Left lung (tissue), 14 donors: ENCODE measurements at places on chromosomes 2 and 18. TPM values are rescaled to one million over a fixed set of nuclear protein-coding genes. Genes with fewer than 3 reads are reported as not detected.

- no peak for DNase-seq
Measured at GRCh38 chr2:155301221-155301620, 602.7 kb downstream of the KCNJ3 start.

GRCh38 chr18:71902482-71902881 lies 641.7 kb downstream of the CBLN2 start:
- DNase-seq = no peak

GRCh38 chr2:22694856-22695255 lies 690.1 kb upstream of the KLHL29 start:
- no peak for DNase-seq

GRCh38 chr18:47881042-47881441 lies 49.4 kb downstream of the SMAD2 start:
- DNase-seq = no peak

Gene EMILIN2
- total RNA-seq = 28.2 TPM

DNA sequence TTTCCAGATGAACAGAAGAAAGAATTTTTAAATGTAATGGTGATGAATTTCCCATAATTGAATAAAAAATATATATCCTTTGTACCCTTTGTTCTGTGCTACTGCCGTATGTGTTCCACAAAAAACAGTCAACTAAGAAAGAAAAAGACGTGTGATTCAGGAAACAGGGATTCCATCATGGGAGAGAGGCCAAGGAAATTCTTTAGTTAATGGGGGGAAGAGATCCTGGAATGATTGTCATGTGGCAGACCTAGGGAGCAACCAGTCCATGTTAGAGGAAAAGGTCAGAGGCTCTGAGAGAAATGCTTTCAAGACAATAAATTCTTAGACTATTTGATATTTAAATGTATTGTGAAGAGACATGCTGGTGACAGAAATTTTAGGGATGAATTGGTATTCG lies 76.6 kb downstream of the CPO start:
- DNase-seq = no peak

GRCh38 chr18:54129448-54130067 lies 94.9 kb downstream of the MBD2 start:
- DNase-seq = no peak

Gene ELAC1
- 5.2 TPM for total RNA-seq

- DNase-seq = no peak
Measured at GRCh38 chr2:23525137-23525765, 140.3 kb downstream of the KLHL29 start.

Gene POTEJ
- not detected for total RNA-seq

DNA sequence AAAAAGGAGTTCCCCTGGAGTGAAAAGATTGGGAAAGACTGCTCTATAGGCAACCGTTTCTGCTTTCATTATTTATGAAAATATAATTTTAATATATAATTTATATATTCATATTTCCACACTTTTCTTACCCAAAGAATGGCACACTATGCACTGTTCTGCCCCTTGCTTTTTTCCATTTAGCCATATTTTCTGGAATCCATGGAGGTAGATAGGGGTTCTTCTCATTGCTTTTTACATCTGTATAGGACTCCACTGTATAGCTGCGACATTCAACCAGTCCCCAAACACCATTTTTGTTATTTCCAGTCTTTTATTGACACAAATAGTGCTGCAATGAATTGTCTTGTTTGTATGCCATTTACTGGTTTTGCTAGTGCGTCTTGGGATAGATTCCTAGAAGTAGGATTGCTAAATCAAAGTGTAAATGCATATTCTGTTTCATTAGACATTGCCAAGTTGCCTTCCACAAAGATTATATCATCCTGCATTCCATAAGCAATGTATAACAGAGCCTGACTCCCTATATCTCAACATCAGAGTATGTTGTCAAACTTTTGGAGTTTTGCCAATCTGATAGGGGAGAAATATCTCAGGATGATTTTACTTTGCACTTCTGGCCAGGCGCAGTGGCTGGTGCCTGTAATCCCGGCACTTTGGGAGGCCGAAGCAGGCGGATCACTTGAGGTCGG lies 26.6 kb upstream of the TCF7L1 start:
- DNase-seq = no peak

GRCh38 chr2:222904557-222905258 lies 43.9 kb downstream of the ACSL3 start:
- DNase-seq = no peak

GRCh38 chr2:111884592-111884964 lies 585 bp upstream of the ANAPC1 start:
- DNase-seq = no peak

DNA sequence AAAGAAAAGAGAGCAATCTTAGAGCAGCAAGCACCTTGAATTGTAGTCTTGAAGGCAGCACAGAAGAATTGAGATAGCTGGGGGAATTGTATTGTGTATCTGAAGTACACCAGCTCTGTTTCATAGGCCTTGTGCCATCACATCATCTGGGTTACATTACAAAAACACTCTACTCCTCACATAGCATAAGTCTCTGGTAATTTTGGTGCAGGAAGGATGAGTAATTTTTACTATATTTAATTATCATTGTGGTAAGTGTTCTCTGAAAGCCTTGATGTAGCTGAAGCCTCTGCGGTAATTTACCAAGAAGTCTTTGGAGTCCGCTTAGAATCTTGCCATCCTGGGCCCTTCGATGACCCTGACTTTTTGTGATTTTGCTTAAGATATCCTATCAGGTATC lies 291.1 kb downstream of the ARHGAP15 start:
- DNase-seq = no peak

DNA sequence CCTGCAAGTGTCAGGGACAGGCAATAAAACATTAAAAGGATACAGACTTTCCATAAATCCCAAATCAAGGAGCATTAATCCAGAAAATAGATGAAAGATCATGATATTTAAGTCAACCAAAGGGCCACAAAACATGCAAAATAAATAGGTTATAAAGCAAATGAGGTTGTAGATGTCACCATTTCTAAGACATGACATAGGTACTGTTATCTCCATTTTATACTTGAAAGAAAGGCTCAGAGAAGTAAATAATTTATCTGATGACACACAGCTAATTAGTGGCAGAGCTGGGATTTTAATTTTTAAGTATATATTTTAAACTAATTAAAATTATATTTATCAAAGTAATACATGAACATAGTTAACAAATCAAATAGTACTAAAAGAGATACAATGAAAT lies 301.8 kb downstream of the AGPS start:
- no peak for DNase-seq

DNA sequence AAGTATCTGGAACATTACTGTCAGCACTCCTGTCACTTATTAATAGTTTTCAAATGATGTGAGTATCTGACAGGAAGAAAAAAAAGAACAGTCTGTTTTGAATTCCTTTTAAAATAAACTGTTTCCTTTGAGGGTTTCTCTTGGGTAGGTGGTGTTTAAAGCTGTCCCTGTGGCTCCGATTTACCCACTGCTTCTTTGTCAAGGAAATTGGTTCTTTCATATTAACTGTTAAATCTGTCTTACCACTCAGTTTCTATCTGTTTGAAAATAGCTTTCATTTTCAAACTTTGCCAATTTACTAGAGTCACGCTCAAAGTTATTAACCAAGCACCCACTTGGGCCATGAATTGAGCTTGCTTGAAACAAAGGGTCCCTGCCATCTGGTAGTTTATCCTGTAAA lies 614.6 kb upstream of the NXPH2 start:
- DNase-seq = no peak

Gene TUBA4B
- not detected for total RNA-seq

DNA sequence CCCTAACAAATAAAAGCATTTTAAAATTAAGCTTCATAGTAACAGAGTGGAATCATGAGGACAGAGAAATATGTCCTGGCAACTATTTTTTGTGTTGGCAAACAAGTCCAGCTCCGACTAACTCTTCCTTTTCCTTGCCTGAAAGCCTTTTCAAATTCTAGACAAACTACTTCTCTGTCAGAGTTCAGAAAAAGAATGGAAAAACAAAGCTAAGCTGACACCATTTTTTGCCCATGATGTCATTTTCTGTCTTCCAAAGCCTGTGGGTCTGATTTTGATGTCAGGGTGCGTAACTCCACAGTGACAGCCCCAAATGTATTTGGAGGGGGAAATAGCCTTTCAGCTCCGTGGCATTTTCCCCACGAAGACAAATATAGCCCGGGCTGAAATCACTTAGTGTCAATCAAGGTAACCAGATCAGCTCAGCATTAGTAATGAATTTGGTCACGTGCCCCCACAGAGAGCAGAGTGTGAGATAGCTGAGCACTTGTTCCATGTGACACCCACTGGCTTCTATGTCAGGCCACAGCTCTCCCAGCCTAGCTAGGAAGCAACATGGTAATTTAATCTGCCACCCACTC lies 233.0 kb upstream of the SIX2 start:
- no peak for DNase-seq

DNA sequence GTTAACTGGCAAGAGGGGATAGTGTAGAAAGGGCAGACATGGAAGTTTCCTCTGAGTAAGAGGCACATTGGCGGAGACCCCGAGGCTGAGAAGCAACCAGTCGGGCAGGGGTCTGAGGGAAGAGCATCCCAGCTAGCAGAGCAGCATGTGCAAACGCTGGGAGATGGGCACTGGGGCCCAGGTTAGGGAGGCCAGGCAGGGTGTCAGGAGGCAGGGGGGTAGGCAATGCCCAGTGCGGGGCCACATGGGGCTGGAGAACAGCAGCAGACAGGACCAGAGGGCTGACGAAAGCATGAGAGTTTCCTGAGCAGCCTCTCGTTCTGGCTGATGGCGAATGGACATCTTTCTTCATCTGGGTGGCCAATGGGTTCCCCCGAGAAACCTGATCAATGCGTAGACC lies 88.2 kb downstream of the INPP5D start:
- DNase-seq = no peak

DNA sequence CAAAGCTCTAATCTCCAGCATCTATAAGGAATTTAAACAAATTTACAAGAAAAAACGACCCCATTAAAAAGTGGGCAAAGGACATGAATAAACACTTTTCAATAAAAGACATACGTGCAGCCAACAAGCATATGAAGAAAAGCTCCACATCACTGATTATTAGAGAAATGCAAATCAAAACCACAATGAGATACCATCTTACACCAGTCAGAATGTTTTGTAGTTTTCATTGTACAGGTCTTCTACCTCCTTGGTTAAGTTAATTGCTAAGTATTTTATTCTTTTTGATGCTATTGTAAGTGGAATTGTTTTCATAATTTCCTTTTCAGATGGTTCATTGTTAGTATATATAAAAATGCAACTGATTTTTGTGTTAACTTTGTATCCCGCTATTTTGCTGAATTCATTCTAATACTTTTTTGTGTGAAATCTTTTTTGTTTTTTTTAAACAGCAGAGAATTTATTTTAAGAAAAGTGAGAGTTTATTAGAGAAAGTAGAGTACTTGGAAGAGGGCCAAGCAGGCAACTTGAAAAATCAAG lies 40.7 kb downstream of the SLC39A10 start:
- DNase-seq = no peak

Gene IL36G
- total RNA-seq = not detected

DNA sequence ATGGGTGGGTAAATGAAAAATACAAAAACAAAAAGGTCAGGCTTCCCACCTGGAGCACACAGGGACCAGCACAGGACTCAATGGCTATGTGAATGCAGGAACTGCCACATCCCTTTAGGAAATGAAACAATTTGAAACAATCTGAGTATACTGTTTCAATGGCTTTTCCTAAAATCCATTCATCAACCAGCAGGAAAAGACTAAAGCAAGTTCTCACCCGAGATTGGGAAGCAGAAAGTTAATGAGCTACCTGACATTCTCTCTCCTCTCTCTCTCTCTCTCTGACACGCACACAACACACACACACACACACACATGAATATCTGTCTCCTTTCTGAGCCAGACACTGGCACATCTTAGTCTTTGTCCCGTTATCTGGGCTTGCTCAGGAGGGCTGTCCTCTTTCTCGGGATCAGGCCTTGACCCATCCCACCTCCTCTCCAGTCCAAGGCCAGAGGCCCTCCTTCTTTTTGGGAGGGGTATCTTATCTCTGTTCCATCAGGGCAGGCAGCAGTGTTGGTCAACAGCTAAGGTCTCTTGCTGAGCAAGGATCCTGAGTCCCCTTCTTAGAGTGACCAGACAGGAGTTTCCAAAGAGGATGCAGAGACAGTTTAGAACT lies 11.6 kb upstream of the LRRFIP1 start:
- no peak for DNase-seq

DNA sequence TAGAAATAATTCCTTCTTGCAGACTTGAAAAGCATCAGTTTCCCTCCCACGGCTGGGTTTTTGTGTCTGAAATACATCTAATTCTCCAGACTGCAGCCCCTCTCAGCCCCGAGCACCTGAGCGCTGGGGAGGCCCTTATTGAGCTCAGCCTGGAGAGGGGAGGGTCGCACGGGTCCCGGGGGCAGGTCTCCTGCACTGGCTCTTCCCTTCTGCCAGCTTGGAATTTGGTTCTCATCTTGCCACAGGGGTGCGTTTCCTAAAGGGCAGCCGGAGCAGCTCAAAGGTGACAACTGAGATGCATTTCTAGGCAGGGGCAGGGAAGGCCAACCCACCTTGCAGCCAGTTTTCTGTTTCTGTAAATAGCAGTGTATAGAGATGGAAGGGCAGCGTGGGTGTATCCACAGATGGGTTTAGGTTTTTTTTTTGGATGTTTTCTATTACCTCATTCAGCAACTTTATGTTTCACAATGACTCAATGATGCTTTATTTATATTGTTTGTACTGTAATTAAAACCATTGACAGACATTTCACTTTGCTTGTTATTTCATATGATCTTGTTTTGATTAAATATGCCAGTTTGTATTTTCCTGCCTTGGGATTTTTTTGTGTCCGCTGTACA lies 37.0 kb downstream of the GBX2 start:
- no peak for DNase-seq

GRCh38 chr18:3722649-3723433 lies 272.9 kb downstream of the TGIF1 start:
- DNase-seq = peak; percentile 56

Gene SLC30A3
- total RNA-seq = 0.64 TPM

DNA sequence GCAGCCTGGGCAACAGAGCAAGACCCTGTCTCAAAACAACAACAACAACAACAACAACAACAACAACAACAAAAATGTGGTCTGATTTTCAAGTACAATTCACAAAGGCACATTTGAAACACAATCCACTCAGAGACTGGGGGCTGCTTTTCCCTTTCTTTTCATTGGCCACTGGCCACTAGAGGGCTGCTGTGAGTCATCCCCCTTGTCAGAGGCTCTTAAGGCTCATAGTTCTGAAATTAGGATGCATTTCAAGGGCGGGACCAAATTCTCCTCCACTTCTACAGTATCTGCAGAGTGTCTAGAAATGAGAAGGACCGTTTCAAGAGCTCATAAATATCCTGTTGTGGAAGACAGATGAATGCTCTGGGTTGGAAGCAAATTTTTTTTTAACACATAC lies 285.4 kb downstream of the NRXN1 start:
- DNase-seq = no peak

Gene UGT1A1
- 0.24 TPM for total RNA-seq

- no peak for DNase-seq
Measured at GRCh38 chr2:72112981-72113846, 34.4 kb downstream of the CYP26B1 start.
